ENCODE measurements at places on chromosomes 13 and 19.

GRCh38 chr13:30708541-30708940 lies 26.8 kb upstream of the ALOX5AP start:
- no peak for DNase-seq

DNA sequence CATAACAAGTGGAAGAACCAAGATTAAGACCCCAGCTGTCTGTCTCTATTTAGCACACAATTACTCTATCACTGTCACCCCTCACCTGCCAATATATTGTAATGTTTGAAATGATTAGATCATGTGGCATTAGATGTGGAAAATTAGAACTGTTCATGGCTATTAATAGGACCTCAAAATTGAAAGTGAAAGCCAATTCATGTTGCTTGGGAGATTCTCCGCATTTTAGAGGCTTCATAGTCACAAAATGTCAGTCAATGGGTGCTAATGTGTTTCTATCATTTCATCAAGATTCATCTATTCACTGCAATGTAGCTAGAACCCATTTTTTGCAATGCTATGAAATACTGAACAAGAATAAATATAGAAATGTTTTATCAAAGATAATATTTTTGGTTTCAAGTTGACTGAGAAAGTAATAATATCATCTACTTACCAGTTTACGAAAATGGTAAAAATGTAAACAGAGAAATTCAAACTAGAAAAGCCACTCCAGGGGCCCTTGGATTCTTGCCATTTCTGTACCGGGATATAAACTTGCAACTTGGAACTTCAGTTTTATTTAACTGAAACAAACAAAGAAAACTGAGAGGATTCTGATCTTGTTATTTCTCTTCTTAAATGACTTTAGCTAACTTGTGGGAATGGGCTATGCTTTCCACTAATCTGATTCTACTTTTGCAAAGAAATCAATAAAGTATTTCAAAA lies 388.6 kb downstream of the DCT start:
- no peak for DNase-seq

DNA sequence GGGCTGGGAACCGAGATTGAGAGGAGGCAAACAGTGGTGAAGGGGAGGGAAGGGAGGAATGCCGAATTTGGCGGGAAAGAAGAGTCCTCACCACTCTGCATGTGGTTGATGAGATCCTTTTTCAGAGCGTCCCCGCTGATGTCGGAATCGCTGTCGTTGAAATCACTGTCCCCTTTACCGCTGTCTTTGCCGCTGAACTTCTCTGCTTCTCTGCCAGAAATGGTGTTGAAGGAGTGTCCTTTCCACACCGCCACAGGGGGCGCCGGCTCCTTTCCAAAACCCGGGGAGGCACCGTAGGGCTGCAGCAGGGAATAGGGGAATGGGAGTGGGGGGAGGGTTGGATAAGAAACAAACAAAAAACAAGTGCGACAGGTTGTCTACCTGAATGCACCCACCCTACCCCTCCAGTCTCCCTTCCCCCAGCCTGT lies 3.1 kb downstream of the PCDH8 start:
- no peak for DNase-seq

- DNase-seq = no peak
Observed at GRCh38 chr13:52447815-52448552, 2.5 kb downstream of the VPS36 start.
